ENCODE measurements at places on chromosomes 6 and 20. TPM values are rescaled to one million over a fixed set of nuclear protein-coding genes. Genes with fewer than 3 reads are reported as not detected.
A peak's percentile ranks its signal among the peaks of the same experiment; 100 is the strongest.

The FRMD1 gene
- polyA plus RNA-seq: 0.03 TPM

The SAMD3 gene
- 0.30 TPM for polyA plus RNA-seq

The SLC29A1 gene
- polyA plus RNA-seq: 80.1 TPM

The SLC32A1 gene
- not detected for polyA plus RNA-seq

The HLA-DQB2 gene
- 0.10 TPM for polyA plus RNA-seq

The TCF15 gene
- polyA plus RNA-seq: 0.65 TPM

The PRR18 gene
- polyA plus RNA-seq: not detected

The CDH4 gene
- 0.04 TPM for polyA plus RNA-seq

The RAET1E gene
- 0.99 TPM for polyA plus RNA-seq

The EDN3 gene
- 0.24 TPM for polyA plus RNA-seq

The TCF19 gene
- 7.9 TPM for polyA plus RNA-seq

GRCh38 chr6:134873500-134874388, 76.2 kb downstream of the ALDH8A1 start:
- DNase-seq: no peak

- DNase-seq: no peak
Observed at GRCh38 chr6:155276638-155277037, 12.8 kb downstream of the CLDN20 start.

DNA sequence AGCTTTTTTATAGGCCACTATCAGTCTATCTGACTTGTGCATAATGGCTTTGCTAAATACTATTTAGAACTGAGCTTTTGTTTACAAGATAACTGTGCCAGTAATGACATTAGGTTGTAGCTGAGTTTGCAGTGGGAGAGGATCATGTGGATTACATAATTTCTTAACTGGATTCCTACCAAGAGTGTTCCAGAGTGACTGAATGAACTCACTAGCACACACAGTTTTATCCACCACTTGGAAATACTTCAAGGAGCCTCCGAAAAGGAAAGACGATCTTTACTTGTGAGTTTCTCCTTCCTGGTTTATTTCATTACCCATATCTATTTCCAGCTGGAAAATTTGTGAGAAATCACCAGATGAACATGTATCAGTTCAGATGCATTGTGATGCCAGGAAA, 10.9 kb upstream of the SYNE1 start:
- DNase-seq: peak; percentile 43

- no peak for DNase-seq
Observed at GRCh38 chr20:38369389-38369788, 23.1 kb downstream of the LBP start.

- no peak for DNase-seq
Observed at GRCh38 chr20:32332614-32333013, 25.5 kb upstream of the ASXL1 start.

DNA sequence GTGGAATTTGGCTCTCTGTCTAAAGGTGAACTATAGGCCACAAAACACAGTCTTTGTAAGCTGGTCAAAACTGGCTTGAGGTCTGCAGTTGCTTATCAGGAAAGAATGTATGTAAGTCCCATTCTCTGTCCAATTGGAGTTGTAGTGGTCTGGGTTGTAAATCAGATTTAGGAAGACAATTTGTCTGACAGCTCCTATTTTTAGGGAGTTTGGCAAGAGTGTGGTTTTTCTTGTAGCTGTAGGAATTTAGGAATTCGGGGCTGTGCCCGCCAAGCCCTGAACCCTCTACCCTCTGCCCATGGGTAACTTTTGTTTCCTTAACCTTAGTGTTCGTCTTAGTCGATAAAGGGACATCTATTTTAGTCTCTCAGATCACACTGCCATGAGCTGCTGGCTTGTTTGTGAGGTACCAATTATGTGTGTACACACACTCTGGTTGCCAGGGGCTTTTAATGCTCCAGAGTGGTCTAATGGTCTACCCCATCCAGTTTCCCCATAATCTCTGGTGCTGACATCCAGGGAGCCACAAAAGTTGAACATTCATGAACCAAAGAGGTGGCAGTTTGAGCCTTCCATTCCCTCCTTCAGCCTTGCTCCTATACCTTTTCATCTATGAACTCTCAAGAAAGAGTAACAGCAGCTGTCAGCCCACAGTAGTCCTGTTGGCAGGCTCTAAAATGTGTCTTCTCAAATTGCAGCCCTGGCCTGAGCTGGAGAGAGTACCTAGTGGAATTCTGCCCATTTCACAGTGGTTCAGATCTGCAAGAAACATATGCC, 93.0 kb downstream of the ANKRD6 start:
- DNase-seq: no peak

DNA sequence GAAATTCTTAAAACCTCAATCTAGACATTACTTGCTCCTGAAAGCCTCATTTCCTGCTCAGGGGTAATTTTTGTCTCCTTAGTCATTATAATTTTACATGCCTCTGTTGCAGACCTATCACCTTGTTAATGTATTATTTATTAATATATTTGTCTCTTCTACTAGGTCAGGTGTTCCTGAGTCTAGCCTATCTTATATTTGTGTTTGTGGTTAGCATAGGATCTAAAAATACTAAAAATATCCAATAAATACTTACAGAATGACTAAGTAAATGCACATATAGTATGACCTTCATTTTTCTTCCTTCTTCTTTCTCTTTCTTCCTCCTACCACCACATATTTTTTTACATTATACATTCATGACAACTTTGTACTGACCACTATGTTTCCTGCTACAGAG, 268.9 kb upstream of the HS3ST5 start:
- DNase-seq: no peak

GRCh38 chr6:7545316-7546019, 4.0 kb downstream of the DSP start:
- DNase-seq: no peak

DNA sequence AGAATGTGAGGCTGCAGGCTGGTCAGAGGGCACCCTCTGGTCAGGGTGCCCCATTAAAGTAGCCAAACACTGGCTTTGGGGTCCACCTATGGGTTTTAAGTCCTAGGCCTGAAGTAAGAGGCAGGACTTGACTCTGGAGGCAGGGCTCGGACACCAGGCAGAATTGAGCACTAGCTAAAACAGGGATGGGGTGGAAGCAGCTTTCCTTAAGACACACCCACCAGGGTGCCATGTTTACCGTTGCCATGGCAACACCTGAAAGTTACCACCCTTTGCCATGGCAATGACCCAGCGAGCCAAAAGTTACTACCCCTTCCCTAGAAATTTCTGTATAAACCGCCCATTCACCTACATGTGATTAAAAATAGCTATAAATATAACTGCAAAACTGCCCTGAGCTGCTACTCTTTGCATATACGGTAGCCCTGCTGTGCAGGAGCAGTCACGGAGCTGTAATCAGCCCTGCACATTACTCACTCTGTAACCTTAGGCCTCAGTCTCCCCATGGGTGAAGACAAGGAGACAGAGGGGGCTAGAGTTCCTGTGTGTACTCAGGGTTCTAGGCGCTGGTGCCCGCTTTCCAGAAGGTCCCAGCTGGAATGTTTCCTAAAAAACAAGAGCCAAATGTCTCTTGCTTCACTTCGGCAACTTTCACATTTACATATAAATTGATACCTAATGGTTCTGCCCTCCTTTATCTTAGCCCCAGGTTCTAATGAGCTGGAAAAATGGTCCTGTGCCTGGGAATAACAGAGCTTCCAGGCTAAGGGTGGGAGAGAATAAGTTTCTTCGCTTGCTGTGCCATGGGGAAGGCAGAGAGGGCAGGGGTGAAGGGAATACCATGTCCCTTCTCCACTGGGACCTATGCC, 27.2 kb upstream of the SRSF6 start:
- DNase-seq: no peak

- DNase-seq: no peak
Observed at GRCh38 chr20:2135013-2135412, 33.4 kb downstream of the STK35 start.

DNA sequence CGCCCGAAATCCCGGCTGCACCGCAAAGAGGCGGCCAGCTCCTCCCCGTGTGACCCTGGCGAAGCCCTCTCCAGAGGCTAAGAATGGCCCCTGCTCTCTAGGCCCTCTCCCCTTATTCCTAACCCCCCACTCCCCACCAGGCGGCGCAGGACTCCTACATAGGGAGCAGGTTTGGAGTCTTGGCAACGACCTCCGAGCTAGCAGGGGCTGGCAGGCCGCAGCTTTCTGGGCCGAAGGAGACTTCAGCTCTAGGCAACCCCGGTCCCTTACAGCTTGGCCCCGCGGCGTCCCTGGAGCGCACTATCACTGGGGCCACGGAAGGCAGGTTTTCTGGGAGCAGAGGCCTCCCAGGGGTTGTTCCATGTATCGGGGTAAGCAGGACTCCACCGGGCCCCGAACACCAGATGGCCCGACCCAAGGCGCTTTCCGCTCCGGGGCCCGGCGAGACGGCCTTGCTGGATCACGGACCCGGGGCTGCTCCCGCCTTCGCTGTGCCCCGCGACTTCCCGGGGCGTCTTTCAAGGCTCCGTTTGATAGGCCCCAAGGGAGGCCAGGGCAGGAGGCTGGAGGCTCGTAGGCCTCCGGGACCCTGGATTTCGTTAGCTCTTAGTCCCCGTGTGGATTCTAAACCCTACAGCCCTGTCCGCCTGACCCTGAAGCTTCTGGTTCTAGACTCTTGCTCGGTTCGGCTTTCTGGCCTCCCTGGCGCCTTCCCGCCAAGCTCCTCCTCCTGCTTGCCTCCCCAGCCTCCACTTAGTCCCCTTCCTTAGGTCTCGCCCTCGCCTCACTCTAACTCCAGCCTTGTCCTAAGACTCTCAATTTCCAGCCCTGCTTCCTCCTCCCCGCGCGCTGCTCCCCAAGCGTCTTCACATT, 1.9 kb downstream of the SLC32A1 start:
- DNase-seq: no peak

DNA sequence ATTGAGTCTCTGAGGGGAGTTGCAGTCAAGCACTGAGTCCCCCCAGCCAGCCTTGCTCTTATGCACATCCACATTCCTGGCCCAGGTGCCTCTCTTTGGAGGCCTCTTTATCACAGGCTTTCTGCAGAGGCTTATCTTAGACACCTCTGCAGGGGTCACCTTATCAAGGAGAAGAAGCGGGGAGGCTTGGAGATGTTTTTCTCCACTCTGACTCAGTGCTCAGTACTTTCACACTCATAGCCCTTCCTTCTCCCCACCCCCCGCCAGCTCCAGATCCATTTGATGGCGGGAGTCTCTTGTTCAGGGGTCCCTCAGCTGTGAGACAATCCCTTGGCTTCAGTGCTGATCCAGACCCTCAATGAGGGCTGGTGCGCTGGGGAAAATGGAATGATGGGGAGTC, 132.1 kb upstream of the TSHZ2 start:
- DNase-seq: no peak

DNA sequence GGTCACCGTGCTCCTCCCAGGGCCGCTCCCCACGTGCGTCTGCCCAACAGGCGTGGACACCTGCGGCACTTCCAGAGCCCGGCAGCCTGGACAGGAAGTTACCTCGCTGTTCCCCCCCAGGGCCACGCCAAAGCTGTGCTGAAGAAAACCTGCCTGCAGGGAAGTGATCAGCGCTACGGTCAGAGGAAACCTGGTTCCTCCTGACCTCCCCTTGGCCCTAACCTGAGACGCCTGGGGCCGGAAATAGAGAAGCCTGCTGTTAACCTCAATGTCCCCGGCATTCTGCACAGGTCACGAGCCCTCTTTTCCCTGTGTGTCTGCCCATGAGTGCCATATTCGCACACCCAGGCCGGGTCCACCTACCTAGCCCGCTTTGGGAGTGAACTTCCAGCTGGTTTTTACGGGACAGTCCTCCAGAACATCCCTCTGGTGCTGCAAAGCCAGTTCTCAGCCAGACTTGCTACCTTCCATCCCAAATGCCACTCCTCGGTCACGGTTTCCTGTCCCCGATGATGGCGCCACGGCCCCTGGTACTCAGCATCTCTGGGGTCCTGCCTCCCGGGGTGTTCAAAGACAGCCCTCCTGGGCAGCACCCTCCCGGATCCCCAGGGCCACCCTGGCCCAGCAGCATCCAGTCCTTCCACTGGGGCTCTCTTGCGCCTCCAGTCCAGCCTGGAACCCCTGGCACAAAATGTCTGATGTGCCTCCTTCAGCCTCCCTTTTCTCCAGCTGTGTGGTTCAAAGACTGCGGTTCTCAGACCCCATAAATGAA, 12.0 kb upstream of the IRF4 start:
- no peak for DNase-seq

GRCh38 chr6:158174514-158174913, 6.4 kb downstream of the GTF2H5 start:
- DNase-seq: no peak

- DNase-seq: no peak
Observed at GRCh38 chr20:57788936-57789613, 79.3 kb upstream of the PMEPA1 start.

- no peak for DNase-seq
Observed at GRCh38 chr6:12294851-12295536, 4.8 kb downstream of the EDN1 start.

DNA sequence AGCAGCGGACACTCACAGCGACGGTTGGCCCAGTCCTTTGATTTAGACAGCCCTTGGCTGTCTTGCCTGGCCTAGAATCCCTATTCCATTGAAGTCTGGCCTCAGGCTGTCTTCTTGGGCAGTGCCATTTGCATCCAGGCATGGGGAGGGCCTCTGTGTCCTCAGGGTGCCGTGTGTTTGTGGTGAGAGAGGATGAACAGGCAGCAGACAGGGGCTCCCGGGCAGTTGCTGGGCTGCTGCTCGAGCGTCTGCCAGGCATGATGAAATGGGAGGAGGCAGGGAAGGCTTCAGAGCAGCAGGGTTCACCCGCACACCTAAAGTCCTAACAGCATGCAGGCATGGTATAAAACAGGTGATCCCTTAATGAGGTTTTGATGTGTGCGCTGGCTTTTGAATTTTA, 126.9 kb downstream of the SOBP start:
- no peak for DNase-seq

GRCh38 chr6:130037207-130037811, 18.9 kb downstream of the L3MBTL3 start:
- no peak for DNase-seq

DNA sequence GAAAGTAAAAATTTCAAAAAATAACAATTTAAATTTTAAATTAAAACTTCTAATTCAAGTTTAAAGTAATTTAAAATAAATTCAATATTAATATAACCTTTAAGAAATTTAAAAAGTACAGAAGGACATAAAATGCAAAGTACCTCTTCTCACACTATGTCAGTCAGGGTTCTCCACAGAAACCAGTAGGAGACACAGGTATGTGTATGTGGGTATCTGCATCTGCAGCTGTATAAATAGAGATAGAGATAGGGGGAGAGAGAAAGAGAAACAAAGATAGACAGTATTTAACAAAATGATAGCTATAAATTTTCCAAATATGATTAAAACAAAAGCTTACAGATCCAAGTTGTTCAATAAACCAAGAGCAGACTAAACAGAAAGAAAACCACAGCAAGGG, 190.8 kb downstream of the ERMARD start:
- no peak for DNase-seq

DNA sequence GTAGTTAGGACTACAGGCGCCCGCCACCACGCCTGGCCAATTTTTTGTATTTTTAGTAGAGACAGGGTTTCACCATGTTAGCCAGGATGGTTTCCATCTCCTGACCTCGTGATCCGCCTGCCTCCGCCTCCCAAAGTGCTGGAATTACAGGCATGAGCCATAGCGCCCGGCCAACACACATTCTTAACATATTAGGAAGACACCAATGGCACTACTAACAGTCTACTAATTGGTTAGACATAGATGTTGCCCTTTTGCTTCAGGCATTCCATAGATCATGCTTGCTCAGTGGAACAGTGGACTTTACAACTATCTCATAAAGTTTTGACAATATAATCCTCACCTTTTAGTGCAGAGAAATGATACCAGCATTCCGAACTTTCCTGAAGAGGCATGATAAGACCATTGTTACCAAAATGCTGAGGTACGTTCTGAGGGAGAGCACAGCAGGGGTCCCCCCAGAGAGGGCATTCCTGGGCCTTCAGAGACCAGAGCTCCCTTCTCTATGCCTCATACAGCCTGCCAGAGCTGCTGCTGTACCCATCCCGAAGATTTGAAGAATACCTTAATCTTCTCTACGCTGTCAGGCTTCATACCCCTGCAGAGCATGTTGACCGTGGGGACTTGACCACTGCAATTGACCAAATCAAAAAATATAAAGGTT, 89.4 kb downstream of the ECT2L start:
- no peak for DNase-seq

All from urinary bladder (tissue), 4 donors.